Ureter (tissue), 1 donor: ENCODE measurements at places on chromosomes 1 and 21. TPM values are rescaled to one million over a fixed set of nuclear protein-coding genes. Genes with fewer than 3 reads are reported as not detected.

The CD5L gene
- total RNA-seq = not detected

The C1QB gene
- total RNA-seq = 92.9 TPM

GRCh38 chr1:103211073-103211472, 102.8 kb upstream of the COL11A1 start:
- DNase-seq = no peak

GRCh38 chr1:81226603-81226928, 574.2 kb upstream of the ADGRL2 start:
- DNase-seq = no peak

DNA sequence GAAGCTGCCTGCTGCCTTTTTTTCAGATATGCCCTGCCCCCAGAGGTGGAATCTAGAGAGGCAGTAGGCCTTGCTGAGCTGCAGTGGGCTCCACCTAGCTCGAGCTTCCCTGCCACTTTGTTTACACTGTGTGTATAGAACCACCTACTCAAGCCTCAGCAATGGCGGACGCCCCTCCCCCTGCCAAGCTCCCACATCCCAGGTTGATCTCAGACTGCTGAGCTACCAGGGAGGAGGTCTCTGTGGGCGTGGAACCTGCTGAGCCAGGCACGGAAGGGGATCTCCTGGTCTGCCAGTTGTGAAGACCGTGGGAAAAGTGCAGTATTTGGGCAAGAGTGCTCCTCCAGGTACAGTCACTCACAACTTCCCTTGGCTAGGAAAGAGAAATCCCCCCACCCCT, 65.1 kb downstream of the MSH4 start:
- no peak for DNase-seq
